Stimulated activated CD8-positive, alpha-beta memory T cell treated with anti-CD3 and anti-CD28 coated beads, Interleukin-12 subunit alpha, Interleukin-12 subunit beta, amount 100 ng/mL, for 4 hours (primary cell): ENCODE measurements at places on chromosomes 5 and 9.

- DNase-seq = no peak
These were observed 14.5 kb upstream of the SRP19 start for GRCh38 chr5:112846556-112846955.

- no peak for DNase-seq
These were observed 21.9 kb upstream of the VDAC1 start for GRCh38 chr5:134026521-134027287.

GRCh38 chr9:93303806-93304573 lies 120.1 kb downstream of the WNK2 start:
- DNase-seq = no peak

DNA sequence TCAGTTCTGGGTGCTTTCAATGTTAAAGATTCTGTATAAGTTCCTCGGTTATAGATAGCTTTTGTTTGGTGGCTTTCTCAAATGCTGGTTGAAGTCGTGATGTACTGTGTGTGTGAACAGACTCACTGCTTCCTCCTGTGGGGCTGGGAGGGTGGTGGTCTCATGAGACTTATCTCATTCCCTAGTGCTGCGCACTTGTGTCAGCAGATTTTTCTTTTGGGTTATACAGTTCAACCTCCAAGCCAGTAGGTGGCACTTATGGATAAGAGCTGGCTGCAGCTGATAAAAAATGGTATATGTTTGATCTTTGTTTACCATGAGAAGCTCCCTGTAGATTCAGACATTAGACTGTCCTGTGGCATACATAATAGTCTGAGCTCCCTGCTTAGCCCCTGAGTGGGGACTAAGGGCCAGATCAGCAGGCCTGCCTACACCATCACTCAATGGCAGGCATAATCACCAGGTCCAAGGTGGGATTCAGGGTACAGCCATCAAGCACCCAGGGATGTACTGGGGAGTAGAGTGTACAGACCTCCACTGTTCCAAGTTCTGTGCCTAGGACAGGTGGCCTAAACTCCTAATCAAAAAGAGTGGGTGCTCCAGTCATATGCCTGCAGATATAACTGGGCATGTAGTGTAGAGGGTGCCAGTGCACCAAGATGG lies 174.2 kb downstream of the OXCT1 start:
- no peak for DNase-seq

DNA sequence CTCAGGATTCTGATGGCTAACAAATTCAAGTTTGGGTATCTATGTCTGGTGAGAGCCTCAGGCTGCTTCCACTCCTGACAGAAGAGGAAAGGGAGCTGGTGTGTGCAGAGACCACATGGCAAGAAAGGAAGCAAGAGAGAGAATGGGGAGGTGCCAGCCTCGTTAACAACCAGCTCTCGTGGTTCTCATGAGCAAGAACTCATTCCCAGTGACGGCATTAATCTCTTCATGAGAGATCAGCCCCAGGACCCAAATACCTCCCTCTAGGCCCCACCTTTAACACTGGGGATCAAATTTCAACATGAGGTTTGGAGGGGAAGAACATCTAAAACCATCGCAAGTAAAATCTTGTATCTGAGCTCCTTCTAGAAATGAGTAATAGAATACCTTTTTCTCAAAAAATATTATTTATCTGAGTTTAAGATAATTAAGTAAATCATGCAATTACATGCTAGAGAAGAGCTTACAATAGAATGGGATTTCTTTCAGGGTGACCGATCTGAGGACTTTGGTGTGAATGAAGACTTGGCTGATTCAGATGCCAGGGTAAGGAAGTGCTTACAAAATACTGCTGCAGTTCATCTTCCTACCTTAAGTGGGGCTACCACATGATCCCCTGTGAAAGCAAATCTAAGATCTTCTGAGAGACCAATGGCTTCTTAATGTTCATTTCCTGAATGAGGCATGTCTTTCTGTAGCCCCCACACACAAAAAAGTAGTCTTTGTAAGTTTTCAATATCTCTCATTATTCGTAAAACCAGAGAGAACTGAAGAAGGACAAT lies 11.5 kb downstream of the ANXA1 start:
- no peak for DNase-seq

GRCh38 chr9:89536145-89536574 lies 38.2 kb upstream of the SEMA4D start:
- DNase-seq = no peak

GRCh38 chr5:74665273-74665672 lies 19.8 kb upstream of the HEXB start:
- no peak for DNase-seq

GRCh38 chr9:17342696-17343095 lies 207.9 kb downstream of the CNTLN start:
- DNase-seq = no peak

- no peak for DNase-seq
These were observed 36.5 kb upstream of the SH3PXD2B start for GRCh38 chr5:172490514-172491461.

GRCh38 chr5:145752947-145753346 lies 82.2 kb downstream of the PRELID2 start:
- no peak for DNase-seq

DNA sequence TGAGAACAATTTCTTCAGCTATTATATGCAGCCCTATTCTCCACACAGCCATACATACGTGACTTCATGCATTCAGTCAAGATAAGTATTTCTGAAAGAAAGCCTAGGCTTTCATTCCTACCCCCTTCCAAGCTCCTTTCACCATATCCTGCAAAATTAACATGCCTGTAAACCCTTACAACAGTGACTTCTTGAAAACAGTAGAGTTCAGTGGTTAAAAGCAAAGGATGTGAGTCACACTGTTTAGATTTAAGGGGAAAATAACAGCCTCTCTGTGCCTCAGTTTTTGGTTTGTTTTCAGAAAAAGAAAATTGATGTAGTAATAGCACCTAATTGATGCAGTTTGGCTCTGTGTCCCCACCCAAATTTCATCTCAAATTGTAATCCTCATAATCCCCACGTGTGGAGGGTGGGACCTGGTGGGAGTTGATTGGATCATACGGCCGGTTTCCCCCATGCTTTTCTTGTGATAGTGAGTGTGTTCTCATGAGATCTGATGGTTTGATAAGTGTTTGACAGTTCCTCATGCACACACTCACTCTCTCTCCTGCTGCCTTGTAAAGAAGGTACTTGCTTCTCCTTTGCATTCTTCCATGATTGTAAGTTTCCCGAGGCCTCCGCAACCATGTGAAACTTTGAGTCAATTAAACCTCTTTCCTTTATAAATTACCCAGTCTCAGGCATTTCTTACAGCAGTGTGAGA lies 264.8 kb downstream of the CETN3 start:
- DNase-seq = no peak

DNA sequence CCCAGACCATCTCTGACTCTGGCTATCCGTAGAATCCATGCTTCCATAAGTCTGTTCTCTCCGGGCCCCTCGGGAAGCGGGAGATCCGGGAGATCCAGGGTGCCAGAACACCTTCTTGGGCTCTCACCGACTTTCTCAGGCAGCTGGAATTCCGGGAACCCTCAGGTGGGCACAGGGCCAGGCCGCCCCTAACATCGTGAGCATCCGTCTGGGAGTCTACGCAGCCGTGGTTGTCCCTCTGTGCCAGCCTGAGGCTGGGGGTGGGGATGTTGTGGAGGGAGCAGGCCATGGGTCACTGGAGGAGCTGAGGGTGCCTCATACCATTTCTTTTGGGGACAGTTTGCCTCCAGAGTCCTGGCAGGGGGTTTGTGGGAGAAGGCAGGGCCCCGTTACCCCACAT lies 92.3 kb upstream of the COL5A1 start:
- DNase-seq = no peak

- DNase-seq = no peak
These were observed 90.2 kb upstream of the FAM174A start for GRCh38 chr5:100444961-100445360.

DNA sequence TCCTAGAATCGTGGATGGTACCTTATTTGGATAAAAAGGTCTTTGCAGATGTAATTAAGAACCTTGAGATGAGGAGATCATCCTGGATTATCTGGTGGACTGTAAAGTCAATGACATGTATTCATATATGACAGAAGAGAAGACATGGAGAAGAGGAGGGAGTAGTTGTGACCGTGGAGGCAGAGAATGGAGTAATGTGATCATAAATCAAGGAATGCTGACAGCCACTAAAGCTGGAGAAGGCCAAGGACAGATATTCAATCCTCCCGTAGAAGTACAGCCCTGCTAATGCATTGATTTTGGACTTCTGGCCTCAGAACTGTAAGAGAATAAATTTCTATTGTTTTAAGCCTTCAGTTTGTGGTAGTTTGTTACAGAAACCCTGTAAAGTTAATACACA lies 18.7 kb upstream of the TMEM161B start:
- no peak for DNase-seq

- no peak for DNase-seq
These were observed 212.4 kb downstream of the HSD17B3 start for GRCh38 chr9:96089452-96090085.

DNA sequence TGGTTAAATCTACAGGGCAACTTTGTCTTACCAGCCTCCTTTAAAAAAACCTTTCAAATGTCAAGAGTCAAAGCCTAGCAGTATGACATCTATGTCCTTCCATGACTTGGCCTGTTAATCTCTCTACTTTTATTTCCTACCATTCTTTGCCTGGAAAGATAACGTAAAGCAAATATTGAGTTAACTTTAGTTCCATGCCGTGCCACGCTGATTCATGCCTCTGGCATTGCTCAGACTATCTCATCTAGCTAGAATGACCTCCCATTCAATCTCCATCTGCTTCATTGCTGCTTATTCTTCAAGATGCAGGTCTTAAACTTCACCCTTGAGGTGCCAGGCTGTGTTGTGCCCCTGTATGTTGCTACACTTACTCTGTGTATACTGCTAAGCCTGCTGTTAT lies 729.8 kb downstream of the EFNA5 start:
- DNase-seq = no peak

- no peak for DNase-seq
These were observed 122.3 kb downstream of the SPATA31D1 start for GRCh38 chr9:82110881-82111280.

GRCh38 chr5:76555717-76556116 lies 67.5 kb downstream of the F2RL2 start:
- no peak for DNase-seq

- DNase-seq = no peak
These were observed 66.9 kb upstream of the FNIP1 start for GRCh38 chr5:131863700-131864099.

- DNase-seq = peak; percentile 12
These were observed 898 bp downstream of the CAMSAP1 start for GRCh38 chr9:135906291-135907005.

DNA sequence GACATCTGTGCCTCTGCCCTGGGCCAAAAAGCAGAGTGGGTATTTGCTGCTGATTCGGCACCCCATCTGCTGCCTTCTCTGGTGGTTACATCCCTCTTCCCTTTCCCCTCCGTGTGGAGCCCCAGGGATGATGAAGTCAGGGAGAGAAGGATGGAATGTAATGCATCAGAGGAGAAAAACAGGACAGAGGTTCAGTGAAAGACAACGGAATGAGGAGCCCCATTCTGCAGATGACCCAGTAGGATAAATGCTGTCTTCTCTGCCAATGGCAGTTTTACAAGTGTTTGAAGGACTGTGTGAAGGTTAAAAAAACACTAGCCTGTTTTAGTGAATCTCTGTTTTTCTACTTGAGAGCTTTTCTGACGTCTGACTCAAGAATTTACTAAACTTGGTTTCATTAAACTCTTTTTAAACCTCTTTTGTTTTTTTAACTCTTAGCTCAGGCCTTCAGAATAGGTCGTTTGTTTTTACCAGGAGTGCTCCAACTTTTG lies 86.3 kb downstream of the NLN start:
- no peak for DNase-seq

- DNase-seq = no peak
These were observed 2.2 kb upstream of the NPR3 start for GRCh38 chr5:32708949-32709348.

DNA sequence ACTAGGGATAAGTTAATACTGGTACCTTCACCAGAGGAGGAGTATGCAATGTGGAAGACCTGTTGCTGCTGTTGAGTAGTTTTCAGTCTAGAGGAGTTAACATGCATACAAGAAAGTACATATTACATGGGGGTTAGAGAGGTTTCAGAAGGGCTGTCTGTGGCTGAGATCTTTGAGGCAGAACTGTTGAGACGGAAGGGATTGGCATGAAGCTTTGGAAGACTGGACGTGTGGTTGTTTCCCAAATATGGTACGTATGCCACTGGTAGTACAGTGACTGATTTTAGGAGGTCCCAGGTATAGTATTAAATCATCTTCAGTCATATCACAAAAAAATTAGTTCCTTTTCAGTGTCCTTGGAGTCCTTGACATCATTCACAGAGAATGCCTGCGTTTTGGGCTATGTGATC lies 17.6 kb downstream of the TNFAIP8 start:
- DNase-seq = no peak

DNA sequence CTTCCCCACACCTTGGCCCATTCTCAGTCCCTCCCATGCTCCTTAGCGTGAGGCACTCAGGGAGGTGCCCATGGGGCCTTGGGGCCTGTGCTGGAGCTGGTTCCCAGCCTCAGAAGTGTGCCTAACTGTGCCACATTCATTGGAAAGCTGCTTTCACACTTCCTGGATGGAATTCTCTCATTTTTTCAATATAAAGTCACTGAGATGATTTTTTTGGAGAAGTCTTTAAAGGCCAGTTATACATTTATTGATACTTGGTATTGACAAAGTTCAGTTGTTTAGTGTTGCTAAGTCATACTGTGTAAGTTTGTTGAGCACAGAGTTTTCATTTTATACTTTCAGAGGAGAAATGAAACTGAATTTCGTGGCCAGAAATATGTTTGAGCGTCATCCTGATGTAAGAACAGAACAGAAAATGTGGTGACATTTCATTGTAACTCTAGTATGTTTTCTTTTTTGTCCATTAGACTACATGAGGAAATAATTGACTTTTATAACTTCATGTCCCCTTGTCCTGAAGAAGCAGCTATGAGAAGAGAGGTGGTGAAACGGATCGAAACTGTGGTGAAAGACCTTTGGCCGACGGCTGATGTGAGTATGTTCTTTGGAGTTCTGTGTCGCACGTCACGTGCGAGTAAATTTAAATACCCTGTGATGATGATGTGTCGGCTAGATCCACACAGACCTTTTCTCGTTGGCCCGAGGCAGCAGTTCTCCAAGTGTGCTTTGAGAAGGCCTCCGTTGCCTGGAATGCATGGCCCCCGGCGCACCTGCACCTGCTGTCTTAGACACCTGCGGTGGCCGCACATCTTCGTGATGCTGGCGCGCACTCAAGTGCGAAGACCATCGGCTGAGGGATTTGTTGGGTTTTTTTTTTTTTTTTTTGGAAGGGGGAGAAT lies 24.1 kb downstream of the TENT4A start:
- no peak for DNase-seq

DNA sequence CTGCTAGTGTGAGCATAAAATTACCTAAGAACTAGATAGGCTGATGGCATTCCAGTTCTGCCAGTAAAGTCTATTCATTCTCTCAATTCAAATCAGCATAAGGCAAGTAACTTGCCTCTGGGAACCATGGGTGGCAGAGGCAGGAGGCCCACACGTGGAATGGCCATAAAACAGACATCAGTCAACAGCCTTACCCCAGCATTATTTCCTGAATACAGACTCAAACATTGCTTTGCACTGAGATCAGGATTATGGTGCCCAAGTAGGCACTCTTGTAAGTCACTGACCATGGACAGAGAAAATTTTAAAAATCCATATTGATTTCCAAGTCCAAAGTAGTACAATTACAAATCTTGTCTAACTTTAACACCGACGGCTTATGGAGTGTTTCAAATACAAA lies 157.7 kb downstream of the NR2F1-AS1 start:
- no peak for DNase-seq

GRCh38 chr9:114681594-114682332 lies at the start of gene TEX48:
TEX48 (minus strand) TSS chr9:114682192; CDS start chr9:114671723, 10,469 bp downstream.
- peak; percentile 45 for DNase-seq

GRCh38 chr5:159458217-159458711 lies 128.0 kb upstream of the IL12B start:
- no peak for DNase-seq
